ENCODE measurements at places on chromosomes 11 and 22.

GRCh38 chr11:93166194-93166593 lies 31.6 kb downstream of the SLC36A4 start:
- DNase-seq = no peak

- DNase-seq = no peak
Measured at GRCh38 chr11:61718046-61718531, 34.3 kb upstream of the MYRF start.

DNA sequence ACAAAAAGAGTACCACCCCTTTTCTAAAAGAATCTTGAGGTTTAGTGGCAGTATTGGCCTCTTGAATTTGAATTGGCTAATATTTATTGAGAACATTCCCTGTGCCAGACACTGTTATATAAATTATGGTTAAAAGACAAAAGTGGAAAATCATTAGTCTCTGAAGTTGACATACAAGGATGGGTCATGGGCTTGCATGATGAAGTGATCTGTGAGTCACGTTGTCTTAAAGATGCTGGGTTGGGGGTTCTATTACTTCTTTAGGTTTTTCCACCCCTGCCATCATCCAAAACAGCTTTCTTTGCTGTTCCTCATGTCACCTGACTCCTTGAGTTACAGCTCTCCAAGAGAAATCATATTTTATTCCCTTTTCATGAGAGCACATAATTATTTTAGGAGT lies 85.0 kb downstream of the CD44 start:
- DNase-seq = no peak

DNA sequence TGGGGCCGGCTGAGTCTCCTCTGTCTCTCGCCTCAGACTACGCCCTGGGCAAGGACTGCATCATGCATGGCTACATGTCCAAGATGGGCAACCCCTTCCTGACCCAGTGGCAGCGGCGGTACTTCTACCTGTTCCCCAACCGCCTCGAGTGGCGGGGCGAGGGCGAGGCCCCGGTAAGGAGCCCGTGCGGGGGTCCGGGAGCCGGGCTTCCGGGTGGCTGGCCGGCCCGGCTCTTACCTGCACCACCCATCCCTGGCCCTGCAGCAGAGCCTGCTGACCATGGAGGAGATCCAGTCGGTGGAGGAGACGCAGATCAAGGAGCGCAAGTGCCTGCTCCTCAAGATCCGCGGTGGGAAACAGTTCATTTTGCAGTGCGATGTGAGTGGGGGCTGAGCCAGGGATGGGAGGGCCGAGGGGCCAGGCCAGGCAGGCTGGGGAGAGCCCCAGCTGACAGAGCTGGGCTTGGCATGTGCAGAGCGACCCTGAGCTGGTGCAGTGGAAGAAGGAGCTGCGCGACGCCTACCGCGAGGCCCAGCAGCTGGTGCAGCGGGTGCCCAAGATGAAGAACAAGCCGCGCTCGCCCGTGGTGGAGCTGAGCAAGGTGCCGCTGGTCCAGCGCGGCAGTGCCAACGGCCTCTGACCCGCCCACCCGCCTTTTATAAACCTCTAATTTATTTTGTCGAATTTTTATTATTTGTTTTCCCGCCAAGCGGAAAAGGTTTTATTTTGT lies 4.1 kb upstream of the ANKRD13D start:
- no peak for DNase-seq

DNA sequence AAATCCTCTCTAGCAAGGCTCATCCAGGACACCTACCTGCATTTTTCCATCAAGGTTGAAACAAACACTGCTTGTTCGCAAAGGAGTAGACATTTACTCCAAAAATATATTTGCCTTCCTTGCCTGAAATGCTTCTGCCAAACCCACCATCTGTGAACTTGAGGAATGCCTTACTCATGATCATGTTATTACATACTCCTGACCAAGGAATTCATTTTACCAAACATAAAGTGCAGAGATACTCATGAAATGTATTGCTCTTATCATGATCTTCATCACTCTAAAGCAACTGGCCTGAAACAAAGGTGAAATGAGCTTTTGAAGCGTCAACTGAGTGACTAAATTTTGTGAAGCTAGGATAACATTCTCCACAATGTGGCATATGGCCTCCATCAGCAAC lies 243.1 kb upstream of the CCDC179 start:
- no peak for DNase-seq

- no peak for DNase-seq
Measured at GRCh38 chr11:130785380-130786116, 130.7 kb downstream of the SNX19 start.

GRCh38 chr11:121762820-121763219 lies 310.1 kb upstream of the SORL1-AS1 start:
- peak; percentile 71 for DNase-seq

GRCh38 chr11:126147208-126148111 lies 64.0 kb downstream of the RPUSD4 start:
- no peak for DNase-seq

- DNase-seq = no peak
Measured at GRCh38 chr11:93054881-93055280, 85.4 kb downstream of the MTNR1B start.

- no peak for DNase-seq
Measured at GRCh38 chr22:37263966-37264887, 18.1 kb upstream of the CYTH4 start.

- DNase-seq = no peak
Measured at GRCh38 chr11:19905280-19905853, 192.7 kb downstream of the NAV2 start.

DNA sequence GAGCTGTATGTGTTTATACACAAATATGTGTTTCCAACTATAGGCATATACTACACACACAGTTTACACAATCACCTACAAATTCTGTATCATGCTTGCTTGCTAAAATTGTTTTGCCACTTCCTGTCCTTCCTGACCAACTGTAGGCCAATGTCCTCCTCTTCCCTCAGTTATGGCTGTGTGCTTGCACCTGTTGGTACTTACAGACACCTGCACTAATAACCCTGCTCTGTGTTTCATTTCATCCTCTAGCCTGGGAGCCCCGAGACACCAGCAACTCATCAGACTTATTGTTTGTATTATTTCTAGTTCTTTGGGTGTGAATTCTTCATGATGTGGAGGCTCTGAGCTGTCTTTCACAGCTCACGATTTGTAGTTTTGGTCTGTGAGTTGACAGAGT lies 1.8 kb upstream of the NCF4 start:
- no peak for DNase-seq

- no peak for DNase-seq
Measured at GRCh38 chr22:41544671-41545476, 604 bp upstream of the POLR3H start.

GRCh38 chr11:972523-973211 lies 47.0 kb downstream of the AP2A2 start:
- no peak for DNase-seq

DNA sequence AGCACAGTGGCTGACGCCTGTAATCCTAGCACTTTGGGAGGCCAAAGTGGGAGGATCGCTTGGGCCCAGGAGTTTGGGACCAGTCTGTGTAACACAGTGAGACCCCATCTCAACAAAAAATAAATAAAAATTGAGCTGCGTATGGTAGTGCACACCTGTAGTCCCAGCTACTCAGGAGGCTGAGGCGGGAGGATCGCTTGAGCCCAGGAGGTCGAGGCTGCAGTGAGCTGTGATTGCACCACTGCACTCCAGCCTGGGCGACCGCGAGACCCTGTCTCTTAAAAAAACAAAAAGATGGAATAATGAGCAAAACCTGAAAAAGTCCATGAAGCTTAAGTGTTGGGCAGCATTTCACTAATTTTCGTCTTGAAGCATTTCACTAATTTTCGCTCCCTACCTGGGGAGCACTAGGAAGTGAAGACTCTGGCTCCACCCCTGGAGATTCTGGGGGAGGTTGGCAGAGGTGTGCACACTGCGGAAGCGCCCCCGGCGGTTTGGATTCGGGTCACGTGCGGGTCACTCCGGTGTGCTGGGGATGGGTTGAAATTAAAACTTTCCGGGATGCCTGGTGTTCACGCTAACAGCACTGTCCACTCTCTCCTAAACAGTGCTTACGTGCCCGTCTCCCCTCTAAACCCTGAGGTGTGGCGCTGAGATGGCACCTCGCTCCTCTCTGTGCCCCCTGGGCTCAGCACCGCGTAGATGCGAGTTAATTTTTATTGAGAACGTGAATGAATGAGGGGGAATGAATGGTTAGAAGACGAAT lies 906 bp upstream of the NAA40 start:
- DNase-seq = no peak

Measured in left forelimb (tissue), 1 donor.